Adipocyte (in vitro differentiated cells): ENCODE measurements at places on chromosomes 6 and 20.
A peak's percentile ranks its signal among the peaks of the same experiment; 100 is the strongest.

DNA sequence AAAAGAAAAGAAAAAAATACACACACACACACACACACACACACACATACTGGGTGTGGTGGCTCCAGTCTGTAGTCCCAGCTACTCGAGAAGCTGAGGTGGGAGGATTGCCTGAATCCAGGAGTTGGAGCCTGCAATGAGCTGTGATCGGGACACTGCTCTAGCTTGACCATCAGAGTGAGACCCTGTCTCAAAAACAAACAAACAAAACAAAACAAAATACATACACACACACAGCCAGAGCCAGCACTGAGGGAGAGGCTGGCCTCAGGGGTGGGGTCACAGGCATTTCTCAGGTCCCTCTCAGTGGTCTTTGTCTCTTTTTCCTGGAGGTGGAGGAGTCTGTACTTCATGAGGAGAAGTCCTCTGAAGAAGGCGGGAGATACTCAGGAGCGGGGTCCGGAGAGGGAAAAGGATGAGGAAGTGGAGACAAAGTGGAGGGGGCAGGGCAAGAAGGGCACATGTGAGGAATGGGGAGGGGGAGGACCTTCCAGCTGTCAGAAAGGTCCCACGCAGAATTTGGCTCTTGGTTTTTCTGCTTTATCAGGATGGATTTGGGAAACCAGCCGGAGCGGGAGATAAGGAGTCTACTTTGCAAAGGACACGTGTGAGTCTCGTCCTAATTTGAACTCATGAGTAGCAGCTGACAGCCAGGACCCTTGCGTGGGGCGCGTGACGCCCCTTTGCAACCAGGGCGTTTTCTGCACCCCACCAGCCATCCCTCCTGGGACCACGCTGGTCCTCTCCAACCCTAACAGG, 7.7 kb upstream of the MICB start:
- DNase-seq = no peak

- DNase-seq = peak; percentile 31
Observed at GRCh38 chr6:36216559-36216958, 20.0 kb downstream of the BRPF3 start.

DNA sequence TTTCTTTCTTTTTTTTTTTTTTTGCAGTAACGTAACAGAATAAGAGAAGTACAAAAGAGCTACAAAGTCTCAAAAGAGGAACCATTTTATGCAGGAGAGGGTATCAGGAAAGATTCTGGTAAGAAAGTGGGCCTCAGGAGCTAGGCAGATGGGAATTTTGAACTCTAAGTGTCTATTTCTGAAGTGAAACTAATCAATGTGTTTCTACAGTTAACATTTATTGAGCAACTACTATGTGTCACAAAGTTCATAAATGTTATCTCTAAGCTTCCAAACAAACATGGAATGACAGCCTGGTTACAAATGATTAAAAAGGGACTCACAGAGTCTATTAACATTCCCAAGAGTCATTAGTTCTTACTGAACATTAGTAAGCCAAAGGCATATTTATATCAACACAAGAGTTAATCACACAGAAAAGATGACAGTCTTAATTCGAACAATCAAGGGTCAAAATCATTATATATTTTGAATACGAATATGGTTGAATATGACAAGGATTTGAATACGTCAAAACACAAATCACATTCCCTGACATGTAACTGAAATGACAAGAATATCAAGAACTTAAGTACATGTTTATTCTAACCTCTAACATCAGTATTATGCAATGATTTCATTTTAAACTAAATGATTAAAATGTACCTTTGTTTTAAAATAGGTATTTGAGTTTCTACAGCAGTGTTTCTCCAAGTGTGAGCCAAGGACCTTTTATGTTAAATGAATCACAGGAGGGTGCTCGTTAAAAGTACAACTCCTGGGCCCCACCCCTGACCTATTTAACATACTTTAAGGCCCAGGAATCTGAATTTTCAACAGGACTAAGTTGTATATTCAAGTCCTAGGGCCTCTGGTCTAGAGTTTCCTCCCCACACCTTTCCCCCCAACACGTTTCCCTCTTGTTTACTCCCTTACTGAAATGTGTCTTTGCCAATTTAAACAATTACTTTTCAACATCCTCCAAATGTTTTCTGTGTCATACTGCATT, 89.7 kb downstream of the ATXN1 start:
- no peak for DNase-seq

DNA sequence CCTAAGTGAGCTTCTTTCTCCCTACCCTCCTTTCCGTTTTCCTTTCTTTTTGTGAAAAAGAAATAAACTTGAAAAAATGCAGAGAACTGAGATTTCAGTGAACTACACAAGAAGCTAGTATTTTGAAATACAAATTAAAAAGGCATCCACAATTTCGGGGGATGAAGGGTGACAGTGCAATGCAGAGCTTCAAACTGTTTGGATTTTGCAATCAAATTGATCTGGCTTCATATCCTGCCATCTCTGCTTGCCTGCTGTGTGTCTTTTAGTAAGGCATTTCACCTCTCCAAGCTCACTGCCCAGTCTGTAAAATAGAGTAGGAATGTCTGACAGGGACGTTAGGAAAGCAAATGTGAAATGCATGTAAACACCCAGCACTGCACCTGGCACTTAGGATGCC, 258.0 kb downstream of the HACE1 start:
- DNase-seq = peak; percentile 49

DNA sequence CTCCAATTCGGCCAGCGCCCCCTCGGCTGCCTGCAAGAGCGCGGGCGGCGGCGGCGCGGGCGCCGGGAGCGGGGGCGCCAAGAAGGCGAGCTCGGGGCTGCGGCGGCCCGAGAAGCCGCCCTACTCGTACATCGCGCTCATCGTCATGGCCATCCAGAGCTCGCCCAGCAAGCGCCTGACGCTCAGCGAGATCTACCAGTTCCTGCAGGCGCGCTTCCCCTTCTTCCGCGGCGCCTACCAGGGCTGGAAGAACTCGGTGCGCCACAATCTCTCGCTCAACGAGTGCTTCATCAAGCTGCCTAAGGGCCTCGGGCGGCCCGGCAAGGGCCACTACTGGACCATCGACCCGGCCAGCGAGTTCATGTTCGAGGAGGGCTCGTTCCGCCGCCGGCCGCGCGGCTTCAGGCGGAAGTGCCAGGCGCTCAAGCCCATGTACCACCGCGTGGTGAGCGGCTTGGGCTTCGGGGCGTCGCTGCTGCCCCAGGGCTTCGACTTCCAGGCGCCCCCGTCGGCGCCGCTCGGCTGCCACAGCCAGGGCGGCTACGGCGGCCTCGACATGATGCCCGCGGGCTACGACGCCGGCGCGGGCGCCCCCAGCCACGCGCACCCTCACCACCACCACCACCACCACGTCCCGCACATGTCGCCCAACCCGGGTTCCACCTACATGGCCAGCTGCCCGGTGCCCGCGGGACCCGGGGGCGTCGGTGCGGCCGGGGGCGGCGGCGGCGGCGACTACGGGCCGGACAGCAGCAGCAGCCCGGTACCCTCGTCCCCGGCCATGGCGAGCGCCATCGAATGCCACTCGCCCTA, 963 bp downstream of the FOXF2 start:
- DNase-seq = peak; percentile 76

DNA sequence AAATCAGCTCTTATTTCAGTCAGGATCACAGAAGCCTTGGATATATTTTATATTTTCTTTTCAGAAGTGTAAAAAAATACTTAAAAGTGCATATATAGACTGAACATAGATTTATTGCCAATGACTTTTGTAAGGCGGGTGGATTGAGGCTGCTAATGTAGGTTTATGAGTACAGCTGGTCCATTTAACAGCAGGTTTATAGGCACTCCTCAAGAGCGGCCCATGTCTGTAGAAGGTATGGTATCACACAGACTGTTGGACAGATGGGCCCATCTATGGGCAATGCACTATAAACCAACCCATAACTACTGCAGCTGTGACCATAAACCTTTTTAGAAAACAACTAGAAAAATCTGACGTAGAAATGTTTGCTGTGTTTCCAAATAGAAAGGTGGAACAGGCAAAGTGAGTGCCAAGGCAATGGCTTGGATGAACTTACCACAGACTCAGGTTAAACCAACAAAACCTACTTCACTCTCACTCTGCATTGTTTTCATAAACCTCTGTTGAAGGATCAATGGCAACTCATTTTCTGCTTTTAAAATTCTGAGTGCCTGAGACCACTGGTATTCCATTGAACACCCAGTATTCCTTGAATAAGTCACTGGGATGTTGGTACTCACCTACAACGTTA, 170.6 kb upstream of the EYA4 start:
- no peak for DNase-seq

DNA sequence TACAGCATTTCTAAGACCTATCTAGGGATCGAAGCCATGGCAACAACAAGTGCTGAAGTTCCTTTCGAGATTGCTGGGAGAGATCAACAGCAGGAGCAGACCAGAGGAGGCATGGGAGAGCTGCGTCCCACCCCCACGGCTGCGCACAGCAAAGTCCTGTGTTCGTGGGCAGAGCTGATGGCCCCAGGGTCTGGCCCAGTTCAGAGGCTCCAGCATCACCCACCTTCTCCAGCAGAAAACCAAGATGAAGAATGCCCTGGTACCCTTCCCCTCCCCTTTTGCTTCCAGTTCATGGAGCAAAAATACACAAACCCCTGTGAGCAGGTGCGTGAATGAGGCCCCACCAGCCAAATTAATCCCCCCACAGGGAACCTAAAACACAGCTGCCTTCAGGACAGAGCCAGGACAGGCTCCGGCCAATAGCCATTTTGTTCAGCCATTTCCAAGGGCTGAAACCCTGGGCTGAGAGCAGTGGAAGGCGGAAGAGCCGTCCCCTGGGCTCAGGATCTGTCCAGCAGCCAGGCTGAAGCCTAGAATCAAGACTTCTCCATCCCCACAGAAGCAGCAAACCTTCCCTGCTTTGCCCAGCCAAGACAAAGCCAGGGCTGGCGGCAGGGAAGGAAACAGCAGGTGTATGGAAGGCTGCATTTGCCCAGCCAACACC, 102.8 kb downstream of the PREX1 start:
- DNase-seq = no peak

DNA sequence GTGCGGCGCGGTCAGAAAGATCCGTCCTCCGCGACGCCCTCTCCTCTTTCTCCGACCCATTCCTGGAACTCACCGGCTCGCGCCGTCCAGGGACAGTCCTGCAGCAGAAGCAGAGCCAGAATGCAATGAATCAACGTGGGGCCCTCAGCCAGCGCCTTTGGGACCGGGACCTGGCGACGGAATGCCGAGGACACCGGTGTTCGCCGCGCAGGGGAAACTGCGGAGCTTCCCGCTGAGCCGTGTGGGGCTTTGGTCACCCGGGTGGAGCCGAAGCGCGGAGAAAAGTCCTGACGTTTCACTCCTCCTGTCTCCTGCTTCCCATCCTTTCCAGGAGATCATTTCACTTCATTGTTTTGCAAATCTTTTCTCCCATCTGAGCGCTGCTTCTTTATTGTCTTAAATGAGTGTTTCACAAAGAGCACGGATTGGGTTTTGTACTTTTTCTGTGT, 26.5 kb downstream of the ULBP1 start:
- DNase-seq = peak; percentile 11
